Left lobe of liver (tissue), 2 donors: ENCODE measurements at places on chromosomes 7 and 10. TPM values are rescaled to one million over a fixed set of nuclear protein-coding genes. Genes with fewer than 3 reads are reported as not detected.
A peak's percentile ranks its signal among the peaks of the same experiment; 100 is the strongest.

- no peak for DNase-seq
These were observed 44.0 kb downstream of the VWA2 start for GRCh38 chr10:114283091-114283490.

GRCh38 chr10:10193848-10194247 lies 823.8 kb upstream of the CELF2 start:
- no peak for DNase-seq

- DNase-seq: no peak
These were observed 469.5 kb upstream of the VSTM2A start for GRCh38 chr7:54072710-54073109.

- DNase-seq: no peak
These were observed 28.4 kb upstream of the ZNF273 start for GRCh38 chr7:64874562-64875250.

DNA sequence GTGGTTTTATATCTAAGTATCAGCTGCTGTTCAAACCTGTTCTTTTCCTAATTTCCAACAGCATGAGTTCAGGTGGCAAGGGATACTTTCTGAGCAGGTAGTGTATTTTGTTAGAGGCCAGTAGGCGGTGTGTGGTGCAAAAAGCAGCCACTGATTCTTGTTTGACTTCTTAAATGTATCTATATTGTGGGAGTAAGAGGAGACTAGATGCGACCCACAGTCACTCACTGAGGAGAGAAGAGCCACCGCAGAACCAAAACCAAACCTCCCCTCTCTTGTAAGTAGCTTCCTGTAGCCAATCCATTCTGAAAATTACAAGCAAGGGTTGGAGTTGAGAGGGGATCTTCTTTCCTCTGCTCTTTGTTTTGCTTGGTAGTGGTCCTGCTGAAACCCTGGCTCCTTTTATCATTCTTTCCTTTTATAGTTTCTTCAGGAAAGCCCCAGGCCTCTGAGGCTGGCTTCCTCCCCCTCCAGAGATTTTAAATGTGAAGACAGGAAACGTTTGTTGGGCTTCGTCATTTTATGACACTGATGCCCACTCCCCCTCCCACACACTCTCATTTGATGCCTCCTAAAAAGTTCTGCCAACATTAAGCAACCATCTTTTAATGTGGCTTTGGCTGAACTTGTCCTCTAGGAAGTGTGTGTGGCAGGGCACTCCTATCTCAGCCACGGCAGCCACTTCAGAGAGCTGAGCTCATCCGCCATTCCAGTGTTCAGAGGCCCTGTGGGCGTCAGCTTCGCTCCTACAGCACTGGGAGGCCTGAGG lies 566.0 kb downstream of the SUGCT start:
- DNase-seq: no peak

DNA sequence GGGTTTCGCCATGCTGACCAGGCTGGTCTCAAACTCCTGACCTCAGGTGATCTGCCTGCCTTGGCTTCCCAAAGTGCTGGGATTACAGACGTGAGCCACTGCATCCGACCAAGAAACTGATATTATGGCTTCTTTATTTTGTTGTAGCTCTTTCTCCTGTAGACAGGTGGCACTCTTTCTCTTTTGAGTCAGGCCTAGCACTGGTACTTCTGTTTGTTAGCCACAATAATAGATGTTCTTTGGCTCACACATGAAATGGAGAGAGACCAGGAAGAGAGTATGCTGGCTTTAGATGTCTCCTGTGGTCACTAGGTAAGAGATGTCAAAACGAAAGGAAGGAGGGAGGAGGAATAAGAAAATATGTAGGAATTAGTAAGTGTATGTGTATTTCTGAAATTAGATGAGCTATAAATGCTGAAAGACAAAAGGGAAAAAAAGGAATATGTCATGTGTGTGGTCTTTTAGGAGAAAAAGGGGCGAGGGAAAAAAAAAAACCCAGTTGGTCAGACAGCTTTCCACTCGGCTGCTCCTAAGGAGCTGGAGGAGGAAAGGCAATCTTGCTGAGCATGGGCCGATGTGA lies 78.7 kb downstream of the CLEC2L start:
- DNase-seq: peak; percentile 30

The KDM7A gene
- total RNA-seq: 4.2 TPM

The GPNMB gene
- total RNA-seq: 5.0 TPM

The HTR7 gene
- 0.10 TPM for total RNA-seq

The PARP12 gene
- 17.8 TPM for total RNA-seq

The H2BK1 gene
- not detected for total RNA-seq
